Suprapubic skin (tissue), 4 donors: ENCODE measurements at places on chromosomes 5 and 9.

GRCh38 chr5:157956271-157956885 is 97.4 kb upstream of the CLINT1 start:
- no peak overlapping the region for H3K27ac ChIP-seq
- no peak for DNase-seq
- H3K4me1 ChIP-seq: no peaks in the 10 kb centered on the region

DNA sequence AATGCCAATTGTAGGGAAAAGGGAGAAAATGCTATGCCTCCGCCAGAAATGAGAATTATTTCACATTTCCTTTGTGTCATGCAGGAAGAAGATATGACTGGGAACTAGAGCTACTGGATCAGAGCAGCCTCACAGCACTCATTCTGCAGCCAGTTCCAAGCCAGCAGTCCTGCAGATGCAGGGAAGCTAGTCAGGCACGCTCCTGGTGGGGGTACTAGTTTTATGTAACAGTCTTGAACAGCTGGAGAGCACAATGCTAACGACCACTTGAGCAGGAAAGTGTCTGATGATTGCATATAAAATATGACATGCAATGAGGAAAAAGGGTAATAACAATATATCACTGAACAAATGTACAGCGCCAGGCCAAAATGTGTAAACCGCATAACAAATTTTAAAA is 21.7 kb downstream of the CDH10 start:
- H3K36me3 ChIP-seq: no peaks in the 10 kb centered on the region
- H3K4me3 ChIP-seq: no peak overlapping the region
- peaks cover 5% of the 10 kb centered on the region for H3K4me1 ChIP-seq
- H3K27ac ChIP-seq: no peak overlapping the region
- H3K27me3 ChIP-seq: no peaks in the 10 kb centered on the region

- H3K27ac ChIP-seq: no peak overlapping the region
- H3K4me1 ChIP-seq: peaks cover 7% of the 10 kb centered on the region
- no peak for DNase-seq
These were observed 65.1 kb upstream of the CCDC152 start for GRCh38 chr5:42691413-42691937.

DNA sequence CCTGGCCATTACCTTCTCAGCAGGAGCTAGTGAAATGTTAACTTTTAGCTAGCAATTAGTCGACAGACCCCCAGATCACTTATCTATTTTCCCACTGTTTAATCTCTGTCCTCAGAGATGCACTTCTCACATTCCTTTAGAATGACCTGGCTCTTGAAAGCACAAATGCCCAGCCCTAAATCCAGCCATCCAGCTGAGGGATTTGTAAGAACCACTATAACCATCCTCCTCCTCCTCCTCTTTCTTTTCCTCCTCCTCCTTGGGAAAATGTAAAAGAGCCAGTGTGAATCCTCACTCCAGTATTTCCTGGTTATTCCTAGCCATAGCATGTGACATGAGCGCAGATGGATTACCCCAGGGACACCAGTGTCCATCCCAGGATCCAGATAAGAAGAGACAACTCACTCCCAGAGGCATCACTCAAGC is 124.3 kb downstream of the ENC1 start:
- no peaks in the 10 kb centered on the region for H3K36me3 ChIP-seq
- H3K4me1 ChIP-seq: no peaks in the 10 kb centered on the region
- H3K4me3 ChIP-seq: no peak overlapping the region
- DNase-seq: no peak

DNA sequence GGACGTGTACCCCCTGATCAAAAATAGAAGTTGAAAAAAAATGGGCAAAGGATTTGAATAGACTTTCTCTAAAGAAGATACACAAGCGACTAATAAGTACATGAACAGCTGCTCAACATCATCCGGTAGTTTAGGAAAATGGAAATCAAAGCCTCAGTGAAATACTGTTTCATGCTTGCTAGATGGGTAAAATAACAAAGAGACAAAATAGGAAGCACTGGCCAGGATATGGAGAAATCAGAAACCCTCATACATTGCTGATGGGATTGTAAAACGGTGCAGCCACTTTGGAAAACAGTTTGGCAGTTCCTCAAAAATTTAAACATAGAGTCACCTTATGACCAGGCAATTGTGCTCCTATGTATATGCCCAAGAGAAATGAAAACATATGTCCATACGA is 65.0 kb upstream of the SUB1 start:
- H3K36me3 ChIP-seq: no peaks in the 10 kb centered on the region
- no peak for DNase-seq
- no peaks in the 10 kb centered on the region for H3K4me1 ChIP-seq
- H3K4me3 ChIP-seq: no peak overlapping the region
- H3K27me3 ChIP-seq: no peaks in the 10 kb centered on the region

DNA sequence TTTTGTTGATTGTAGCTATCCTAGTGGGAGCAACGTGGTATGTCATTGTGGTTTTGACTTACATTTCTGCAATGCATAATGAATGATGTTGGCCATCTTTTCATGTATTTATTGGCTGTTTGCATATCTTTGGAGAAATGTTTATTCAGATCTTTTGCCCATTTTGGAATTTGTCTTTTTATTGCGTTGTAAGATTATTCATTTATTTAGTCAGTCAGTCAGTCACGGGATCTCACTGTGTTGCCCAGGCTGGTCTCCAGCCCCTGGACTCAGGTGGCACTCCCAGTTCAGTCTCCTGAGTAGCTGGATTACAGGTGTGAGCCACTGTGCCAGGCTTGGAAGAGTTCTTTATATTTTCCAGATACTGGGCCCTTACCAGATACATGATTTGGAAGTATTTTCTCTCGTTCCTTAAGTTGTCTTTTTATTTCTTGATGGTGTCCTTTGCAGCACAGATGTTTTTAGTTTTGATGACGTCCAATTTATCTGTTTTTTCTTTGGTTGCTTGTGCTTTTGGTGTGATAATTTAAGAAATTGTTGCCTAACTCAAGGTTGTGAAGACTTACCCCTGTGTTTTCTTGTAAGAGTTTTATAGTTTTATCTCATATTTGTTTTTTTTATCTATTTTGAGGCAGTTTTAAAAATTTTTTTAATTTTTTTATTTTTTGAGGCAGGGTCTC is 67.1 kb downstream of the EHMT1 start:
- no peak overlapping the region for H3K27ac ChIP-seq
- no peaks in the 10 kb centered on the region for H3K36me3 ChIP-seq
- H3K4me3 ChIP-seq: no peak overlapping the region
- no peaks in the 10 kb centered on the region for H3K27me3 ChIP-seq

- H3K4me3 ChIP-seq: no peak overlapping the region
- H3K27me3 ChIP-seq: peaks cover 23% of the 10 kb centered on the region
- no peaks in the 10 kb centered on the region for H3K36me3 ChIP-seq
- H3K4me1 ChIP-seq: peaks cover 51% of the 10 kb centered on the region
These were observed 6.3 kb upstream of the IRX2 start for GRCh38 chr5:2757563-2758351.

GRCh38 chr9:83582029-83582428 is 40.9 kb upstream of the IDNK start:
- H3K36me3 ChIP-seq: no peaks in the 10 kb centered on the region
- DNase-seq: no peak
- H3K4me1 ChIP-seq: no peaks in the 10 kb centered on the region
- no peak overlapping the region for H3K27ac ChIP-seq
- no peak overlapping the region for H3K4me3 ChIP-seq

- H3K27me3 ChIP-seq: no peaks in the 10 kb centered on the region
- H3K27ac ChIP-seq: no peak overlapping the region
- DNase-seq: no peak
- H3K4me1 ChIP-seq: peaks cover 18% of the 10 kb centered on the region
- H3K4me3 ChIP-seq: no peak overlapping the region
These were observed 2.6 kb downstream of the TOR2A start for GRCh38 chr9:127732444-127732843.

- H3K27me3 ChIP-seq: no peaks in the 10 kb centered on the region
- no peaks in the 10 kb centered on the region for H3K36me3 ChIP-seq
- DNase-seq: no peak
- H3K4me3 ChIP-seq: peak overlapping the region; percentile 95
These were observed 4.8 kb downstream of the NR3C1 start for GRCh38 chr5:143398451-143399237.

- no peak overlapping the region for H3K27ac ChIP-seq
- no peak for DNase-seq
- no peaks in the 10 kb centered on the region for H3K27me3 ChIP-seq
- H3K4me1 ChIP-seq: peaks cover 6% of the 10 kb centered on the region
- no peak overlapping the region for H3K4me3 ChIP-seq
- H3K36me3 ChIP-seq: no peaks in the 10 kb centered on the region
These were observed 52.7 kb downstream of the WNK2 start for GRCh38 chr9:93236541-93237206.

DNA sequence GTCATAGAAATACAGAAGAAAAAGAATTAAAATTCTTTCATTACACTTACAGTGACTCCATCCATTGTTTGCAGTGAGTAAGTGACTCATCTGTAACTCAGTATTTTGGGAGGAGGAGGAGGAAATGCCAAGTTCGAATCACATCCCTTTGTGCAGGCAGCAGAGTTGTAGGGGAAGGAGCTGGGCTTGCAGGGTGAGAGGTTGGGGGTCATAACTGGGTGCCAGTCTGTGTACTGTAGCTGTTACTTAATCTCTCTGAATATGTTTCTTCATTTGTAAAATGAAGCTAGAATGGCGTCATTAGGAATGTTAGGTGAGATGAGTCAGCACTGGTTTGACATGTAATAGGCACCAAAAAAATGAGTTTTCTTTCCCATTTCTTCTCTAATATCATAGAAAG is 235.7 kb upstream of the ADAMTSL1 start:
- no peaks in the 10 kb centered on the region for H3K4me1 ChIP-seq
- H3K36me3 ChIP-seq: no peaks in the 10 kb centered on the region
- no peak overlapping the region for H3K4me3 ChIP-seq
- no peak for DNase-seq
